Esophagus muscularis mucosa (tissue), 4 donors: ENCODE measurements at places on chromosomes 2 and 18.

- no peaks in the 10 kb centered on the region for H3K27me3 ChIP-seq
- DNase-seq, result no peak
- no peaks in the 10 kb centered on the region for H3K36me3 ChIP-seq
- peak overlapping the region; percentile 87 for H3K27ac ChIP-seq
- H3K4me3 ChIP-seq, result no peak overlapping the region
Observed at GRCh38 chr2:30301551-30301950, 70.2 kb downstream of the LBH start.

DNA sequence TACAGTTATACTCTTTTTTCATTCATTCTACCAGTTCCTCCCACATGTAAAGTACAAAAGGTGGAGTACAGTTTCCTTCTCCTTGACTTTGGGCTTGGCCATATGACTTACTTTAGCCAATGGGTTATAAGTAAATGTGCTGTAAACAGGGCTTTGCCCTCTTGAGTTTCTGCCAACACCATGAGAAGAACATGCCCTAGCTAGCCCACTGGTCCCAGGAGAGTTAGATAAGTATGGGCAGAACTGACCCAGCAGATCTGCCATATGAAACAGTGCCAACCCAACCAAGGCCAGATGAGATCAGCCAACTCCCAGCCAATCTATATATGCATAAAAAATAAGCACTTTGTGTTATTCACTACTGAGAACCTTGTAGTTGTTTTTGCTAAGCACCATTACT lies 25.5 kb downstream of the ZC3H8 start:
- no peaks in the 10 kb centered on the region for H3K4me1 ChIP-seq
- DNase-seq, result no peak
- H3K27ac ChIP-seq, result no peak overlapping the region
- no peak overlapping the region for H3K4me3 ChIP-seq
- H3K27me3 ChIP-seq, result no peaks in the 10 kb centered on the region

DNA sequence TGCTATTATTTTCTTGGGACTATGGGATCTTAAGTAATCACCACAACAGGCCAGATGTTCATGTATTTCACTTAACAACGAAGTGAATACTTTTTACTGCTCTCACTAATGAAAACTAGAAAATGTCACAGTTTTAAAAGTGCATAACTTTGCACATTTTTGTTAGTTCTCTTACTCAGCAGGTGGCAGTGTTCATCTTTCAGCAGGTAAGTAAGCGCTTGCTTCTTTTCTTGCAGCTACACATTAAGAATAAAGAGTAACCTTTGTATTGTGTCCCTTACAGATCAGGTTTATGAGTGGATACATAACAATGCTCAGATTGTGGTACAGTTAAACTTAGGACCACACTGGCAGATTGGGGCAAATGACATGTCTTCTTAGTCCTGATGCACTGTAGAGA lies 61.0 kb downstream of the DAW1 start:
- H3K36me3 ChIP-seq, result no peaks in the 10 kb centered on the region
- DNase-seq, result no peak
- no peak overlapping the region for H3K4me3 ChIP-seq
- H3K27ac ChIP-seq, result no peak overlapping the region

- no peaks in the 10 kb centered on the region for H3K36me3 ChIP-seq
- H3K27ac ChIP-seq, result no peak overlapping the region
- H3K4me1 ChIP-seq, result no peaks in the 10 kb centered on the region
- H3K4me3 ChIP-seq, result no peak overlapping the region
- DNase-seq, result no peak
- H3K27me3 ChIP-seq, result no peaks in the 10 kb centered on the region
Observed at GRCh38 chr2:108189316-108189715, 50.5 kb upstream of the SULT1C3 start.

DNA sequence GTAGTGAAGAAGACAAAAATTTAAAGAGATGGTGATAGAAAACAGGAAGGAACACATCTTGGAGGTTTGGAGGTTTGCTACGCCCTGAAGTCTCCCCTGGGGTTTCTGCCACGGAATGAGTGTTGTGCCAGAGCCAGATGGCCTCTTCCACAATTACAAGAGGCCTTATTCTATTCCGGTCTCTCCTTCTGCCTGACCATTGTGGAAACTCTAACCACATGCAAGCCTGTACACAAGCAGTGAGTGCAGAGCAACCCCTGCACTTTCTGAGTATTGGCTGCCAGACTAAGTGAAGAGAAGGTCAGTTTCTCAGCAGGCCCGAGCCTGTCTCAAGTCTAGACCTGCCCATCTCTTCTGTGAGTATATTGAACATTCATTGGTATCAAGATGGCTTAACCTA lies 22.7 kb upstream of the MYO1B start:
- H3K4me3 ChIP-seq, result no peak overlapping the region
- no peaks in the 10 kb centered on the region for H3K27me3 ChIP-seq
- peaks cover 2% of the 10 kb centered on the region for H3K4me1 ChIP-seq
- no peak for DNase-seq
- H3K36me3 ChIP-seq, result no peaks in the 10 kb centered on the region

DNA sequence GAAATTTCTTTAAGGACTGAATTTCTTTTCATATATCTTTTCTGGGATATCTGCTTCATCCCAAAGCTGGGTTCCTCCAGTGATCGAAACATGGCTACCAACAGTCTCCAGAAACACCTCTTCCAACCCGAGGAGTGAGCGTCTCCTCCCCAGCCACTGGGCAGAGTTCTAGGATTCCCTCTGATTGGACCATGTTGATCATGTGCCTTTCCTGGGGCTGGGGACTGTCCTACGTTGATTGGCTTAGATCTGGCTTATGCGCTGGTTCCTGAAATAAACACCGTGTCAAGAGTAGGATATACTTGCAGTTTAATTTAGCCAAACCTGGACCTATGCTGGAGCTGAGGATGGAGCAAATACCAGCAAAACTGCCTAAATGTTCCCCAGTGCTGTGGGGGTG lies 55.5 kb upstream of the SLC16A14 start:
- no peak overlapping the region for H3K27ac ChIP-seq
- peaks cover 11% of the 10 kb centered on the region for H3K4me1 ChIP-seq

DNA sequence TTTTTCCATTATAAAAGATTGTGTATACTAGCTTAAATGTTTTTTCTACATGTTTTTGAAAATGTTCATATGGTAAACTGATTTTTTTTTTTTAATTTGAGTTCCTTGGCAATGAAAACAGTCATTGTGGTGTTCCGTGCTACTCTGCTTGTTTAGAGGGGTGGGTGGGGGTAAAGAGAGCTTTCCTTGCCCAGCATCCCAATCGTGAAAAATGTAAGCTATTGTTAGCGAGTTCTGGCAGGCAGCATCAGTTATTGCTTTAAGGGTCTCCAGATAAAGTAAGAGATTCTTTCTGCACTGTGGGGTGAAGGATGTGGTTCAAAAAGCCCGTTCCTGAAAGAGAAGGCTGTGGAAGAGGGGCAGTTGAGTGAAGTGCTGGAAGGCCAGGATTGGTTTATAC lies 118.4 kb downstream of the TANC1 start:
- peaks cover 95% of the 10 kb centered on the region for H3K4me1 ChIP-seq
- no peak overlapping the region for H3K27ac ChIP-seq
- DNase-seq, result no peak

DNA sequence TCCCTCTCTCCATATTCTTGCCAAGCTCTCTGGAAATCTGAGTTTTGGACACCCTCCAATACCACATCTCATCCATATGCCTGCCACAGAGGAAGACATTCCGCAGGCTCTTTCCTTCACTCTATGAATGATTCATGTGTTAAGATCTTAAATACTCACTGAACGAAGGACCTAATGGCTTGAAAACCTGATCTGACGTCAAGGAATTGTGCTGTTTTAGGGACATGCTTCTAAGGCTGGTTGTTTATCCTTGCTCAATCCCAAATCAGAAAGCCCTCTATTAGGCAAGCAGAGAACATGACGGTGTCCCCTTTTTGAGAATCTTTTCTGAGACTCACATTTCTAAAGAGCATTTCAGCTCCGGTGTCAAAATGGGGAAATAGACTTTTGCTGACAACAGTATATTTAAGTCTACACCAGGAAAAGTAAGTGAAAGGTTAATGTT lies 83.7 kb upstream of the GALNT5 start:
- H3K4me1 ChIP-seq, result peaks cover 19% of the 10 kb centered on the region
- no peak for DNase-seq
- peak overlapping the region; percentile 50 for H3K27ac ChIP-seq
- H3K36me3 ChIP-seq, result no peaks in the 10 kb centered on the region
- no peaks in the 10 kb centered on the region for H3K27me3 ChIP-seq
- no peak overlapping the region for H3K4me3 ChIP-seq

- H3K36me3 ChIP-seq, result no peaks in the 10 kb centered on the region
- H3K27ac ChIP-seq, result no peak overlapping the region
- no peak for DNase-seq
- H3K27me3 ChIP-seq, result no peaks in the 10 kb centered on the region
Observed at GRCh38 chr2:128626760-128627511, 308.3 kb upstream of the HS6ST1 start.

- no peak overlapping the region for H3K4me3 ChIP-seq
- H3K36me3 ChIP-seq, result no peaks in the 10 kb centered on the region
- no peak overlapping the region for H3K27ac ChIP-seq
- DNase-seq, result no peak
Observed at GRCh38 chr18:28823506-28824182, 646.7 kb upstream of the CDH2 start.

DNA sequence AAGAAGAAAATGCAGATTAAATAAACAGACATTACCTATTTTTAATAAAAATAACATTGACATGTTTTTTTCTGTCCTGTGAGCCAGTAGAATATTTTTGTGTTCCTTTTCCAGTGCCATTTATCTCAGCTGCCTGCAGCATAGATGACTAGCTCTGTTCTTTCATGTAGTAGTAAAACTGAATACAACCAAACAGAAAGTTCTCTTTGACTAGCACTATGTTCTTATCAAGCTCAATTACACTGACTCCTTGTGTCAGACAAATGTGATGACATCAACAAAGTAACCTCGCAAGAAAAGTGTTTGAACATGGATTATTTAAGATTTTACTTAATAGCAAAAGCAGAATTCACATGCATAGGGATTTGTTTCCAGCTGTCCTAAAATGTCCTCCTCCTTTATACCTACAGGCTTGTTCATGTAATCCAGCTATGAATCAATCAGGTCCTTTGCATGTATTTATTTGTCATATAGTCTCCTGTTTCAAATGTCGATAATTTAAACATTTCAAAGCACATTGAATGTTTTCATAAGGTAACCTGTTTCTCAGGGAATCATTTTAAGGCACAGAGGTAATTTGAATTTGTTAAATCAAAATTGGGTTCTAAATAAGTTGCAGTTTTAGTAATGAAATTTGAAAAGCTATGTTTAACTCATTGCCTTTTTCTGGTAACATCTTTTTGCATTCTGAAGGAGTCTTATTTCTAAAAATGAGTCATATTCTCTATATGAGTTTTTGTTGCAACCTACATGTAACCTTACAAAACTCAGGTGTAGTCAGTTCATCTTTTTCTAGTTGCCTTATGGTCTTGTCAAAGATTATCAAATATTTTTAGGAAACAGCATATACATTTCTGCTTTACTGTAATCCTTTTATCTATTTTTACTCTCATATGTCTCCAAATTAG lies 215.3 kb upstream of the GULP1 start:
- H3K4me1 ChIP-seq, result no peaks in the 10 kb centered on the region
- no peak for DNase-seq
- H3K27ac ChIP-seq, result no peak overlapping the region
- no peak overlapping the region for H3K4me3 ChIP-seq
- no peaks in the 10 kb centered on the region for H3K27me3 ChIP-seq
- H3K36me3 ChIP-seq, result no peaks in the 10 kb centered on the region

DNA sequence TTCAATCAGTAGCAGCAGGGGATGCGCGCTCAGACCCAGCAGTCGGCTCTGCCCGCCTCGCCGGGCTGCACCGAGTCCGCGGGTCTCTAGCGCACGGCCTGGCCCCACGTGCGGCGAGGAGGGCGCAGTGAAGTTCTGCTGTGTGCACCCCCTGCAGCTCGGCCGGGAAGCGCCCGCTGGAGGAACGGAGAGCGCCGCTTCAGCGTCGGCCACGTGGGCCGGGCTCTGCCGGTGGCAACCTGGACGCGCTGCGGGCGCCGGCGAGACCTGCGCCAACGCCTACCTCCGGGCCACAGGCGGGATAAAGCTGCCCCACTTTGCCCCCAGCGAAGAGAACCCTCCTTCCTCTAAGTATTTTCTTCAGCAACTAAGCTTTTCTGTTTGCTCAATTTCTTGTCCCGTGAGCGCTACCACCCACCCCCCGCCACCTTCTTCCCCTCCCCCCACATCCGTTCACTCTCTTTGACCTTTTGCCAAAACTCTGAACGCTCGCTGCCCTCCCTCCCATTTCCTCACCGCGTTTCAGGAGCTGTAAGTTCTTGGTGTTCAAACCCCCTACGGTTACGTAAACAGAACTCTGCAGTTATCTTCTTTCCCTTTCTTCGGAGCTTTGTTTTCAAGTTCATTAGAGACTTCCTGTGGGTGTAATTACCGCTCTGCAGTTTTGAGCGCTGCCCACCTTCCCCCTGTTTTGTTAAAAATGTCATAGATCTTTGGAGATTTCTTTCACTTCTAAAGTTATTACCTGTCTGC lies 42.6 kb upstream of the EDAR start:
- DNase-seq, result no peak
- peaks cover 8% of the 10 kb centered on the region for H3K27me3 ChIP-seq
- peak overlapping the region; percentile 47 for H3K4me3 ChIP-seq
- H3K4me1 ChIP-seq, result no peaks in the 10 kb centered on the region
- H3K27ac ChIP-seq, result no peak overlapping the region
- H3K36me3 ChIP-seq, result no peaks in the 10 kb centered on the region

DNA sequence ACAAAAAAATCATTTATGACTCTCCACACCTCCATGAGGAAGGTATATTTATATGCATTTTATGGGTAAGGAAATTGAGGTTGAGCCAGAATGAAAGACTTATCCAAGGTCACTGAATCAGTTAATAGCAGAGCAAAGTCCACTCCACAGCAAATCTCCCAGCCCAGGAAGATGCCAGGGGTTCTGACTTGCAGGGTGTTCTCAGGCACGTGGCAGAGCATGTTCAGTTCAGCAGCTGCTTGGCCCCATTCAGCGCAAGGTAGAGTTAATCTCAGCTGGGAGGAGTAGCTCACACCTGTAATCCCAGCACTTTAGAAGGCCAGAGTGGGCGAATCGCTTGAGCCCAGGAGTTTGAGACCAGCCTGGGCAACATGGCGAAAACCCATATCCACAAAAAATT lies 17.8 kb upstream of the DGKD start:
- no peaks in the 10 kb centered on the region for H3K36me3 ChIP-seq
- H3K27me3 ChIP-seq, result no peaks in the 10 kb centered on the region
- no peaks in the 10 kb centered on the region for H3K4me1 ChIP-seq
- H3K27ac ChIP-seq, result no peak overlapping the region
- no peak overlapping the region for H3K4me3 ChIP-seq
- DNase-seq, result no peak

- H3K4me3 ChIP-seq, result no peak overlapping the region
- no peak overlapping the region for H3K27ac ChIP-seq
- no peaks in the 10 kb centered on the region for H3K36me3 ChIP-seq
- no peaks in the 10 kb centered on the region for H3K27me3 ChIP-seq
- H3K4me1 ChIP-seq, result no peaks in the 10 kb centered on the region
Observed at GRCh38 chr2:22076454-22076853, 952.7 kb downstream of the TDRD15 start.

DNA sequence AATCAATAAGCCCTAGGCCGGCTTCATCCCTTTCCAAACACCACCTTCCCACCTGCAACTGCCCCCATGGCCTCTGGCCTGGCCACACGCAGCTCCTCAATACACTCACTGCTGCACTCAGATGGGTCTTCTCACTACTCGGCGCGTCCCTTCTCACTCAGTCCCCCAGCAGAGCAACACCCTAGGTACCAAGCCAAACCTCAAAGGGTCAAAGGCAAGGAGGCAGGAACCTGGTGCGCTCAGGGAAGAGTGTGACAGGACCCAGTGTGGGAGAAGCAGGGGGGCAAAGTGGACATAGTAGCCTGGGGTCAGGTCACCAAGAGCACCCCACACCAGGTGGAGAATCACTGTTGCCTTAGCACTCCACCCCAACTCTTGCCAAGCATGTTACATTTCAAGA lies 90.6 kb downstream of the TTC32 start:
- no peaks in the 10 kb centered on the region for H3K27me3 ChIP-seq
- H3K4me1 ChIP-seq, result peaks cover 8% of the 10 kb centered on the region
- DNase-seq, result peak; percentile 85
